Aorta (tissue), 5 donors: ENCODE measurements at places on chromosomes 11 and 22.

DNA sequence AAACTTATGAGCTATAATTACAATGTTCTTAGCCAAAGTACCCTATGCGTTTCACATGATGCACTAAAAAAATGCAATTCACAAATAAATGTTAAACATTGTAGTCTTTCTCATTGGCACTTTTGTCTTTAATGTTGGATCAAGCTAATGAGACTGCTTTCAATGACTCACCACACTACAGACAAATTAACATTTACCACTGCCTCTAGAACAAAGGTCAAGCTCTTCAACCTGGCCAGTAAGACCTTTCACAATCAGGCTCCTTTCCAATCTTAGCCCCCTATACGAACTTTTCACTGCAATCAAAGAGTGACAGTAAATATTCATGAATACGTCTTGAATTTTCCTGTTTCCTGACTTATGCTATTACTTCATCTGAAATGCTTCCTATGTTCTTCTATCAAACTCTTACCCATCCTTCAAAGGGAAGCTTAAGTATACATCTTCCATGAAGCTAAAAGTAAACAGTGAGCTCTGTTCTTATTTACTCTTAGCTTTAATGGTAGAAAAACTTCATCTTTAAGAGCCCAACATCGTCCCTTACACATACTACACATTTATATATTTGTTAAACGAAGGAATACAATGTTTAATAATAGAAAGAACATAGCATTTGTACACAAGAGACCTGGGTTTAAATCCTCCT is 326.6 kb upstream of the PITPNB start:
- no peak for DNase-seq

DNA sequence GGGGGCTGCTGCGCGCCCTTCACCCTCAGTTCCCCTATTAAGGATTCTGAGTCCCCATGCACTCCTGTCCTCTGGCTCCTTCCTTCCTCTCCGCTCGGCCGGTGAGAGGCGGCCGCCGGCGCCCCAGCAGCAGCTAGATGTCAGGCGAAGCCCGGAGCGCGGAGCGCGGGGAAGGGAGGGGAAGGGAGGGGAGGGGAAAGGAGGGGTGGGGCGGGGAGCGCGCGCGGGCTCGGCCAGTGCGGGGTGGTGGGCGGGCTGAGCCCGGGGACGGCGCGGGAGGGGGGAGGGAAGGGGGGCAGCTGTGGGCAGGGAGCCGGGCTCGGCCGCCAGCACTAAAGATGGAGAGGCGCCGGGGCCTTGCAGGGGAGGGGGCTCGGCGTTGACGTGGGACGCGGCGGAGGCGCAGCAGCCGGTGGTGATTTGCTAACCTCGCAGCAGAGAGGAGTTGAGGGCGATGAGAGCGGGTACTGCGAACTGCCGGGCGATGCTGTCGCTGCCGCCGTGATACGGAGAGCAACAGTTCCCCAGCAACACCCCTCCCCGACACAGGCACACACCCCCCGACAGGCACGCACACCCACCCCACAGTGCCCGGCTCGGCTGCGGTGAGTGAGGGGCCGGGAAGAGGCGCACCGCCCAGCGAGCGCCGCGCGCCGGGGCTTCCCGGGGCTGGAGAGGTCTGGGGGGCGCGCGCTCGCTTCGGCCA is at the start of gene ZBTB16:
TSS of gene ZBTB16 (plus strand) at position 434 of the 706 bp plus-strand sequence. CDS start 3,590 bp downstream, outside the sequence.
- DNase-seq = peak; percentile 95

- DNase-seq = no peak
These were observed 16.1 kb downstream of the MS4A6E start for GRCh38 chr11:60343094-60343704.

- no peak for DNase-seq
These were observed 7.3 kb downstream of the SLCO2B1 start for GRCh38 chr11:75158241-75158640.

- no peak for DNase-seq
These were observed 22.1 kb downstream of the SLC5A4 start for GRCh38 chr22:32233091-32233490.

- DNase-seq = no peak
These were observed 2226.5 kb upstream of the RAG2 start for GRCh38 chr11:38824573-38824972.

DNA sequence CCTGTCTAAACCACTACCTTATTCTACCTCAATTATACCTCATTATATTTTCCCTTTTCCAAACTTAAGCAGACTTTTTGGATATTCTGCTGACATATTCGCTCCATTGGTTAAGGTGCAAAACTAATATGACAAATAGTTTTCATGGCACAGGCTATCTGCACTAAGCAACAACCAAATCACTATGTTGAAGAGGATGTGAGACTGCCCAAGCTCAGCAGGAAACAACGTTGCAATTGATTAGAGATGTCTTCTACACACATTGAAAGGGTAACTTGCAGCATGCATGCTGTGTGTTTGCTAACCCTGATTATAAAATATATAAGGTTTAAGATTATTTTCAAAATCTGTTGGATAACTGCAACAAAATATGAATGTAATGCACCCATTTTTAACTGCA is 61.6 kb downstream of the STK33 start:
- no peak for DNase-seq

DNA sequence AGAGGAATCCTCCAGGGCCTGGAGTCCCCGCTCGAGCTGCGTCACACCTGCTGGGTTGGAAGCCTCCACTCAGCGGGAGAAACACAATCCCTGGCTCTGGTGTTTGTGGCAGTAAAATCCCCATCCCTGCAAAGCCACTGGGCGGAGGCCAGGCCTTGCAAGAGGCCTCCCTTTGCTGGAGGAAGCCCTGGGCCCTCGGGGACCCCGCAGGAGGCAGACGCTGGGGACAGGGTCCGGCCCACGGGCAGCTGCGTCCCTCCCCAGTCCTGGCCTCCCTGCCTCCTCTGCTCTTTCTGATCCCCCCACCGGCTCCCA is 194.7 kb downstream of the BRD1 start:
- peak; percentile 35 for DNase-seq

DNA sequence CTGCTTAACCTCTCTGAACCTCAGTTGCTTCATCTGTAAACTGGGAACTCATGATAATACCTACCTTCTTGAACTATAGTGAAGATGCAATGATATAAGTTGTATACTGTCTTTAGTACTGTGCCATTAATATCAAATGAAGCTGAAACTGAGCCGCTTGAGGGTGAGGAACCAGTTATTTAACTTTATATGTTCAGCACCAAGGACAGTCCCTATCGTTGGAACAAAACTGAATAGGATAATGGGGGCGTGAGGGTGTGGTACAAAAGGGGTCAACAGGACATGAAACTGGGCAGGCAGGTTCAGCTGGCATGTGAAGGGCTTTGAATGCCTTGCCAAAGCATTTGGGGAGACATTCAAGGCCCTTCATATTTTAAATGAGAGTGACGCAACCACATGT is 112.6 kb downstream of the C11orf91 start:
- no peak for DNase-seq

DNA sequence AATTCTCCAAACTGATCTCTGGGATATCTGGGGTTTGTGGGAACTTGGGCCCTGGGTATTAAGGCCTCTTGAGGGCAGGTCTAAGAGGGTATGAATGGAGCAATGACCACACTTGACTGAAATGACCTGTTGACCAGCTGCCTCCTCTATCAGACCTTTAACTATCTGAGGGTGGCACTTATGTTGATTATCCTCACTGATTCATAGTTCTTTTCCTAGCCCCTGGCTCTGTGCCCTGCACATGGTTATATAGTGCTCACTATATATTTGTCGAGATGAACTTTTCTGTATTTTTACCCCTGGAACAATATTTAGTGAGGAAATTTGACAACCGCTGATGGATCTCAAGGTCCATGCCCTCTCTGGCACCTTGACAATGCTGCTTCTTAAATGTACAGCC is 305.5 kb upstream of the PLET1 start:
- DNase-seq = no peak

DNA sequence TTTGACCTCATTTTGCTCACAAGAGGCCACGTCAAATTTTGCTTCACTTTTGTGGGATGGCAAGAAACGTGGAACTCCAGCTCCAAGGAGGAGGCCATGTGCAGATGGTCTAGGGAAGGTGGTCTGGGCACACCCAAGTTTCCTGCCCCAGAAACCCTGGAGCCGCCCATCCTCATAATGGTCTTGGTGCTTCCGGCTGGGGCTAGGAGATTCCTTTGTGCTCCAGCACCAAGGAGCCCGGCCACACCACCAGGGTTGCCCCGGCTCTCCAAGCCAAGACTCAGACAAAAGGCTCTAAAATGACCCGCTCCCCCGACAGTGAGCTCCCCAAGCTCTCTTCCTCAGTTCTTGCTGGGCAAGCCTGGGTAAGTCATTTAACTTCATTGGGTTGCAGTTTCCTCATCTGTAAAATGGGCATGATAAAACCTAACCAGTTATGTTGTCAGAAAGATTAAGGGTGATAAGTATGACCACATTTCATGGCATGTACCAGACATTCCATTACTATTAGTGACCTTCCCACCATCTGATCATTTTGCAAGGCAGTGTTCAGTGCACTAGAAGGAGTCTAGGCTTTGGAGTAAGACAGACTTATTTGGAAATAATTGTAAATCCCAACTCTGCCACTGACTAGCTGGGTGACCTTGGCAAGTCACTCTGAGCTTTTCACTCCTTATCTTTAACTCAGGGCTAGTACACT is 23.3 kb downstream of the DKK3 start:
- DNase-seq = no peak

- no peak for DNase-seq
These were observed 2.8 kb downstream of the KRTAP5-6 start for GRCh38 chr11:1699771-1700170.

DNA sequence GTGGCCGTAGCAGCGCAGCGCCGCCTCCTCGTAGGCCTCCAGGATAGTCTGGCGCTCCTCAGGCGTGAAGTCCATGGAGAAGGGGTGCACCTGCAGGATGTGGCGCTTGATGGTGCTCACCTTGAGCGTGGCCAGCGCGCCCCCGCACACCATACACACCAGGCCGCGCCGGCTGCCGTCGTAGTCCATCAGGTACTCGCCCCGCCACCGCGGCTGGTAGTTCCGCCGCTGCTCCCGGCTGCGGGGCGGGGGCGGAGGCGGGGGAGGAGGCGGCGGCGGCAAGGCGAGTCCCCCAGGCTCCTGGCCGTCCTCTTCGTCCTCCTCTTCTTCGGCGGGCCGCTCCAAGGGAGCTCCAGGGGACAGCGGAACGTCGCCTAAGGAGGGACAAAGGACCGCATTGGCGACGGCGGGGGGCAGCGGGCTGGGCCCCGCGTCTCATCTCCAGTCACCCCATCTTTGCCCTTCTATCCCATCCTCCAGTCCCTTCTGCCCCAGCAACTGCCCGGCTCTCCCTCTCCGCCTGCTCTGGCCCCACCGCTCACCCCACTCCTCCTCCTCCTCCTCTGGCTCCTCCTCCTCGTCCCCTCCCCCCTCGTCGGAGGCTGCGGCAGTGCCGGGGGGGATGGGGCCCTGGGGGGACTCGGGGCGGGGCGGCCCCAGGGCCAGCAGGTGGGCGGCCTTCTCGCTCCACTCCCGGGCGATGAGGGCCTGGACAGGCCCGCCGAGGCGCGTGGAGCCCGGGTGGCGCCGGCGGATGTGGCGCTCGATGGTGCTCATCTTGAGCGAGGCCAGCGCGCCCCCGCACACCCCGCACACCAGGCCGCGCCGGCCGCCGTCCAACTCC is 4.9 kb downstream of the ZFTA start:
- peak; percentile 77 for DNase-seq

DNA sequence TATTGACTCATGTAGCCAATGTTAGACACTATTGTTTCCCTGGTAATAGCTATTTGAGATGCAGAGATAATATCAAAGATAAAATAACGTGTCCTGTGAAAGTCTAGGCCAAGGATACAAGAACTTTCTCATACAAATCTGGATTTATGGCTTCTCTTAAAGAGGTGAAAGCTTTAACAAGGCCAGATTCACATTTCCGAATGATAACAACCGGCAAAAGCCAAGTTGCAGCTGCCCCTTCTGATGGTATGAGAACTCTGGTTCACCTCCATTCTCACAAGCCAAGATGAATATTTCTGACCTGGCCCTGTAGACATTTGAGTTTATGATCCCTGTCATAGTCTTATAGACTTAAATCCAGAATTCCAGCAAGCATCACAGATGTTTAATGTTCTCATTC is 230.4 kb upstream of the ZC3H12C start:
- no peak for DNase-seq

DNA sequence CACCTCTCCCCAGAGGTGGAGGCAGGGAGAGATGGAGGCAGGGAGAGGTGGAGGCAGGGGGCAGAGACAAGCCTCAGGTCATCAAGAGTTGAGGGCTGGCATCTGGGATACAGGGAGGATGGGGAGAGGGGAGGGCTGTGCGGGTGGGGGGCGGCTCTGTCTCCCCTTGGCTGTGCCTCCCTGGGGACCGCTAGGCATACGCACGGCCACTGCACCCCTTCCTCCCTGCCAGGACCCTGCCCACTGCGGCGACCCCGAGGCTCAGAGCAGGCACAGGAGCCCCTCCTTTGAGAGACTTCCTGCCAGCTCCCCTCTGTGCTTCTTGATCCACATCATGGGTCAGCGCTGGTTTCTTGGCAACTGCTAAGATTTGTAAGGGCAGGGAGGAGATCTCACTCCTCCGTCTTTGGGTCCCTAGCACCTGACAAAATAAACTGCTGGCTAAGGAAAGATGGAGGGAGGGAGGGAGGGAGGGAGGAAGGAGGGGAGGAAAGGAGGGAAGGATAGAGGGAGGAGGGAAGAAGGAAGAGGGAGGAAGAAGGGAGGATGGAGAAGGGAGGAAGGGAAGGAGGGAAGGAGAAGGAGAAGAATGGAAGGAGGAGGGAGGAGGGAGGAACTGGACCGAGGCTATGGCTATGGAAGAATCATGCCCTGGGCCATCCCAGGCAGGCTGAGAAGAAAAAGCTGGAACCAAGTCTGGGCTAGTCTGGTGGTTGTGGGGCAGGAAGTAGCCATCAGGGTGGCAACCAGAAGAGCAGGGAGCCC is 18.5 kb downstream of the PRR33 start:
- peak; percentile 74 for DNase-seq
